ENCODE measurements at places on chromosomes 4 and X.

- DNase-seq = no peak
These were observed 27.7 kb downstream of the DCUN1D4 start for GRCh38 chr4:51870441-51871188.

GRCh38 chrX:86295293-86295692 lies 147.0 kb downstream of the DACH2 start:
- no peak for DNase-seq

GRCh38 chr4:14877246-14878225 lies 124.7 kb upstream of the CPEB2 start:
- no peak for DNase-seq

- DNase-seq = no peak
These were observed 907.1 kb downstream of the FAT4 start for GRCh38 chr4:126221717-126222340.

DNA sequence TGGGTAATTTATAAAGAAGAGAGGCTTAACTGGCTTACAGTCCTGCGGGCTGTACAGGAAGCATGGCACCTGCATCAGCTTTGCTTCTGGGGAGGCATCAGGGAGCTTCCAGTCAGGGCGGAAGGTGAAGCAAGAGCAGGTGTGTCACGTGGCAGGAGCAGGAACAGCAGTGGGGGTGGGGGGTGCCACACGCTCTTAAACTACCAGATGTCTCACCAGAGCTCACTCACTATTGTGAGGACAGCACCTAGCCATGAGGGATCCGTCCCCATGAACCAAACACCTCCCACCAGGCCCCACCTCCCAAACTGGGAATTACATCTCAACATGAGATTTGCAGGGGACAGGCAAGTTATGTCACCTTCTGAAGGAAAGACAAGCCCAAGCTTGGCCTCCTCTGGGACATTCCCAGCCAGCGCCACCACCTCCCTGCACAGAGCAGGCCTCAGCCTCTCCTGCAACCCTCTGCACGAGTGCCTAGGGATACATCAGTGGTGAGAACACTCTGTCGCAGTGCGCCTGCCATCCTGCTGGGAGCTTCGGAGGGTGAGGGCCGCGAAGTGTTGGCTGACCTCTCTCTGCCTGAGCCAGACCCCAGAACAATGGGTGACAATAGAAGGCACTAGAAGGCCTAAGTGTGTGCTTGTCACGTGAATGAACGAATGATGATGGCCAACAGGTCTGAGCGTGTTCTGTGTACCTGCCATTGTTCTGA lies 244.3 kb downstream of the EVC2 start:
- DNase-seq = no peak

GRCh38 chrX:129233786-129234185 lies 289.5 kb downstream of the SMARCA1 start:
- no peak for DNase-seq

GRCh38 chr4:1026115-1026514 lies 14.7 kb downstream of the FGFRL1 start:
- DNase-seq = no peak

DNA sequence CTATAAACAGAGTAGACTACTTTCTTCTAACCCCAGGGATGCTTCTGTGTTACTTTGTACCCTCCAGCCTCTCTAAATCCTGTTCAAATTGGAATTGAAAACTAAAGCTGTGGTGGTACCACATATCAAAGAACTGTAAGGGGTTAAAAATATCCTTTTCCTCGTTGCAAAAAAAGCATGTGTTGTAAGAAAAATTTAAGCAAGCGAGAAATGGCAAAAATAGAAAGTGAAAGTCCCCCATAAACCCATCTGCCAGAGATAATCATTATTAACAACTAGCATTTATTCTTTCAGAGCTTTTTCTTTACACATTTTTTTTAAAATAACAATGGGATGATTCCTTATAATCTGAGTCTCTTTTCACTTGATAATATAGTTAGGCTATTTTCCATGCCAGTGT lies 40.6 kb downstream of the TMEM164 start:
- DNase-seq = peak; percentile 9

- DNase-seq = no peak
These were observed 70.5 kb downstream of the SEL1L3 start for GRCh38 chr4:25792200-25792791.

DNA sequence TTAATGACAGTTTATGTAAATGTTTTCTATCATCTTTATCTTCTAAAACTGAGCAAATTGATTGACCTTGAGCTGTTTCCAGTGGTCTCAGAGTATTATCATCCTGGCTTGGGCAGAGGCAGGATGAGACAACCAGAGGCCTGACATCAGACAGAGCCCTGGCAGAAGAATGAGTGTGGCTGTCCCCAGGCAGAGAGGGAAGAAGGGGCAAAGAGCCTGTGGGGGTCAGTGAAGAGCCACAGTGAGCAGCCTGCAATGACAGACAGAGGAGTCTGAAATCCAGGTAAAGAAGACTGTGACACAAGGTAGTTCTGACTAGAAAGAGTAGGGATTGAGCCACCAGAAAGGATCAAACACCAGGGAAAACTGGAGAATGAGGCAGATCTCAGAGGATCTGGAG lies 182.4 kb upstream of the ARSJ start:
- DNase-seq = no peak

GRCh38 chr4:164888096-164888715 lies 11.2 kb downstream of the APELA start:
- DNase-seq = no peak

DNA sequence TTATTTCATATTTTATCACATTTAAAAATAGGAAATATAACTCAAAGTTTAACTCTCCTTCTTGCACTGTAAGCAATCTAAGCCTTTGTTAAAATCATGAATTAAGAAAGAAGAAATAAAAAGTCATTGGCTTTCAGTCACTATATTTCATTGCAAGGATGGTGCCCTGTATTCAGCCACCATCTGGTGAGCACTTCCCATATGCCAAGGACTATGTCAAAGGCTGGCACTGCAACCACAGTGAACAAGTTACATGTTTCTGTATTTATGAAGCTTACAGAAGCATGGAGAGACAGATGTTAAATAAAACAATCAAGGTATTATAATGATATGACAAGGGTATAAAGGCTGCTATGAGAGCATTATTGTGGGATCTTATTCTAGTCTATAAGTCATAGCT lies 68.6 kb downstream of the PRKG2 start:
- DNase-seq = no peak

DNA sequence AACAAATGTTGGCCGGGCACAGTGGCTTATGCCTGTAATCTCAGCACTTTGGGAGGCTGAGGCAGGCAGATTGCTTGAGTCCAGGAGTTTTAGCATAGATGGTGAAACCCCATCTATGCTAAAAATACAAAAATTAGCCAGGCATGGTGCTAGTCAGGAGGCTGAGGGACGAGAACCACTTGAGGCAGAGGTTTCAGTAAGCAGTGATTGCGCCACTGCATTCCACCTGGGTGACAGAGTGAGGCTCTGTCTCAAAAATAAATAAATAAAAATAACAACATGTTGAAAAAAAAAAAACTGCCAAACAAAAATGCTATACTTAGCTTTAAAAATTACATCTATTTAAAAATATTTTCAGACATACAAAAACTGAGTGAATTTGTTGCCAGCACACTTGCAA lies 374.2 kb upstream of the SMIM31 start:
- DNase-seq = no peak

DNA sequence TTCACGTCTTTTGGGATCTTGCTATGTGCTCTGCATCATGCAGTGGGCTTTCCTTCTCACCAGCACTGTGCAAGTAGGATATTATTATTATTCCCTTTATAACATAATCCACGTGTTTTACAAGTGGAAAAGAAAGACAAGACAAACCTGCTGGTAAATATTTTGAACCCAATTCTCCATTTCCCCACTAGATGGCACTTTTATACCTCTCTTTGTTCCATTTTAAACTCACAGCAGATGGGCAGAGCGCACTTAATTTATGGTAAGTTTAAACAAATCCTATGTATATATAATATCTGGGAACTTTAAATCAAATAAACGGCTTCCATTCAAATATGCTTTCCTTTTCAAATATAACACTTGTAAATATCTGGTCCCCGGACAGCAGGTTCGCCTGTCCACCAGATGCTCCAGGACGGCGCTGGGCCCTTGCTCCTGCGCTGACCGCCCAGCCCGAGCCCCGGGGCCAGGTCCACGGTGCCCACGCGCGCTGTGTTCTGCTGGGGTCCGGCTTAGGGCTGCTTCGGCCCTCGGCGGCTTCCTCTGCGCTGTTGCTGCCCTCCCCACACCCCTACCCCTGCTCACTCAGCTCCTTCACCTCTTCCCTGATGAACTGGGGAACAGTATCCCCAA lies 31.1 kb downstream of the F11 start:
- peak; percentile 25 for DNase-seq

DNA sequence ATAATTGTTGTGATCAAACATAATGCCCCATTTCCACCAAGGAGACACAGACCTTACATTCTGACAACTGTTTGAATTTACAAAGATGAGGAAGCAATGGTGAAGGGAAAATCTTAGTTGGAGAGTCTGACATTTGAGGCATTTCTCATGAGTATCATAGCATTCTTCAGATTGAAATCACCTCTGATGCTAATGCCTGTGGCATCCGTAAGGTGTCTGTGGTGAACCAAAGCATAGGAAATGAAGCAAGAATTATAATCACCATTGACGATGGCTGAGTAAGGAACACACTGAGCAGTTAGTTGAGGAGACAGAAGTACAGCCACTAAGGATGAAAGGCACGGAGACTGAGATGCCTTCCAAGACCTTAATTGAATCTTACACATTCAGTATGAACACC lies 575.7 kb downstream of the TRIML1 start:
- DNase-seq = no peak

- no peak for DNase-seq
These were observed 26.5 kb downstream of the TBC1D1 start for GRCh38 chr4:37917388-37917787.

- no peak for DNase-seq
These were observed 76.6 kb downstream of the INTS12 start for GRCh38 chr4:105631818-105632400.

GRCh38 chrX:10278716-10279115 lies 121.9 kb downstream of the CLCN4 start:
- DNase-seq = no peak

- DNase-seq = no peak
These were observed 39.3 kb downstream of the AFM start for GRCh38 chr4:73520821-73521220.
